HEK293T (cell line): ENCODE measurements at places on chromosomes 2 and 18.

DNA sequence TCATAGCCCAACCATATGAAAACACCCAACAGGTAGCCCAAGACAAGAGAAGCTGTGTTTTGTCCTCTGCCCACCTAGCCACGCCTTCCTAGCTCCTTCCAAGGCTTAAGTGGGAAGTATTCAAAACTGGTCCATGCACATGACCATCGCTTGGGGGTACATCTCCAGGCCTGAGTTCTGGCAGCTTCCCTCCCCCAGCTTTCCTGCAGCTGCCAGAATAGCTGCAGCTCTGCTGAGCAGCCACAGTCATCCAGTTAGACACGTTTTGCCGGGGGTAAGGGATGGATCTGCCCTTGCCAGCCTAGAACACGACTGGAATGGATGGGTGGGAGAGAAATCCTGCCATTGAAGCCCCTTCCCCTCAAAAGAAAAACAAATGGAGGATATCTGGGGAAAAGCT is 166.8 kb downstream of the NRP2 start:
- no peak for DNase-seq

DNA sequence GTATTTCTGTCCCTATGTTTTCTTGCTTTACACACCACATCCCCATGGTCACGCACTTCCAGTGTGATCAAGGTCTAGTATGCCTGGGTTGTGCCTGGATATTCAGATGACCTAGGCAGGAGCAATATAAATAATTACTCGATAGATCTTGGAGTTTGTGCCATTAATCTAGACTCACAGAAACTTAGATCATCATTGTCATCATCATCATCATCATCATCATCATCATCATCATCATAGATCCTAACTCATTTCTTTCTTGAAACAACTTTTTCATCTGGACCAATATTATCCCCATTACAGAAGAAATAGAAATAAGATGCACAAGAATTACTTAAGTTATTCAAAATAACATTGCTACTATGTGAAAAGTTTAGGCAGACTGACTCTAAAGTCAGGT is 130.3 kb upstream of the LRRTM4 start:
- no peak for DNase-seq

GRCh38 chr2:32735348-32735747 is 107.5 kb downstream of the TTC27 start:
- DNase-seq = no peak

DNA sequence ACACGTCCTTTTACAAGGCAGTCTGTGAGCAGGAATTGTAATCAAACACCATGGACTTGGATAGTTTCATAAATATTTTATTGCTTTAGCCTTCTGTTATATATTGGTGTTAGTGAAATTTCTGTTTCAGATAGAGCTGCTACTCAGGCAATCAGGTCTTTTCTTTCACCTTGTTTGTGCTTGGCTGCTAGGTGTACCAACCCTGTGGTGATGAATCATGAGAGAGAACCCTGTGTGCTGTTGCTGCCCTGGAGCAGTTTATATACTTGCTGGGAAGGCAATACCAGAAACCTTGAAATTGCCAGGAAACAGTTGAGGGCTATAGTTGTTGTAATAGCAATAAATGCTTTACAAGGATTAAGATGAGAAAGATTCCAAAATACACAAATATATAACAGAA is 84.5 kb downstream of the FSHR start:
- DNase-seq = no peak

DNA sequence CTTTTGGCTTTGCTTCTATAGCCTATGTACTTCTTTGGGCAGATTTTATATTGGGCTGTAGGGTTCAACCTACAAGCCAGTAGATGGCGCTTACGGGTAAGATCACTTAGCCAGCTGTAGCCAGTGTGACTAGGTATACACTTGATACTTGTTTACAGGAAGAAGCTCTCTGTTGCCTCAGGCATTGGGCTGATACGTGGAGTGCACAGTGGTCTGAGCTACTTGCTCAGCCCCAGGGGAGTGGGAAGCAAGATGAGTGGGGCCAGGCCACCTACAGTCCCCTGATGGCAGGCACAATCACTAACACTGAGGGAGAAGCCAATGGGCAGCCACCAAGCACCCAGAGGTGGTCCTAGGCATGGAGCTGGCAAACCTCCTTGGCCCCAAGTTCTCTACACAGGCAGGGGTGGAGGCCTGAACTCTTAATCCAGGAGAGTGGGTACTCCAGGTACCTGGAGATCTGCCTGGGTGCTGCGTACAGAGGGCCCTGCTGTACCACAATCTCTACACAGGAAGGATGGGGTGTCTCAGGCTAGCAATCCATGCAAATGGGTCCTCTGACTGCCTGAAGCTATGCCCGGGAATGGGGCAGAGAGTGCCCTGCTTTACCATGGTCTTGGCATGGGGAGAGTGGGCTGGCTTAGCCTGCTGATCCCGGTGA is 122.2 kb downstream of the NCOA1 start:
- peak; percentile 31 for DNase-seq

DNA sequence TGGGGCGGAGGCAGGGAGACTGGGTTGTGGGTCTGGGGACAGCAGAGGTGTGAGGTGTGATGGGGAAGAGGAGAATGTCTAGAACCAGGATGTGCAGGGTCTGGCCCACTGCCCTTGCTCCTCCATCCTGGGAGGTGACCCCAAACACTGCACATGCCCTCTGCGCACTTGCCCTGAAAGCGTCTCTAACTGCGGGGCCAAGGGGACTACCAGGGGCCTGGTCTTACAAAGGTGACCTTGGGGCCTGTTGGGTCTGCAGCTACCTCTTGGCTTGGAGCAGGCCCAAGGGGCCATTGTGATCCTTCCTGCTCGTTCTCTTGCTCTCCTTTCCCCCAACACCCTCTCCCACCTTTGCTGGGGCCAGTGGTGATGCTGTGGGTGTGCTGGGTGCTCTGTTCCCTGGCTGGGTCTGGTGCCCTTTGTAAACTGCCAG is 48.0 kb upstream of the FAHD2A start:
- DNase-seq = no peak

- DNase-seq = no peak
These were observed 137.7 kb upstream of the PKDCC start for GRCh38 chr2:41910126-41910525.

DNA sequence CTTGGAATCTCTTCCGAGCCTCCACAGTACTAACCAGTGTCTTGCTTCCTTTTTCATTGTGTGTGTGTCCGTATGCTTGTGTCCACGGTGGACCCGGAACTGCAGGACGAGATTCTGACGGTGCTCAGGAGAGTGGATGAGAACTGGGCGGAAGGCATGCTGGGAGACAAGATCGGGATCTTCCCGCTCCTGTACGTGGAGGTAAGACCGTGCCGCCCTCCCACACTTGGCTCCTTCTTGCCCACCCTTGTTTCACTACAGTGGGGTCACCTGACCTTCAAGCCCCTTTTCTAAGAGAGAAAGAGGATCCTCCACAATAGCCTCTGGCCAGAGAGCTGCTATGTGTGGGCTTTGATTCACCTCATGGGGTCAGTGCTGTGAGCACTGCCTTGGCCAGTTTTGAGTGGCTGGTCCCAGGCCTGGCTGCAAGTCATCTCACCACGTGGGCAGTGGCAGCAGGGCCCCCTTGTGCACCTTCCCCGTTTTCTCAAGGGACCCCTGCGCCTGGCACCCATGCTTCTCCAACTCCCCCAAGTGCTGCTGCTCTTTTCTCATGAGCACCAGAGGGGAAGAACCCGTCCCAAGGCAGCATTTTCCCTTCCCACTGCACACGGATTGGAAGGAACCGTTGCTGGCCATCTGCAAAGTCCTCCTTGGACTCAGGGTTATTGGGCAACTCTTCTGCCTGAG is 242.1 kb downstream of the SEPTIN10 start:
- no peak for DNase-seq

- DNase-seq = no peak
These were observed 10.1 kb upstream of the RIOK3 start for GRCh38 chr18:23442958-23443357.

DNA sequence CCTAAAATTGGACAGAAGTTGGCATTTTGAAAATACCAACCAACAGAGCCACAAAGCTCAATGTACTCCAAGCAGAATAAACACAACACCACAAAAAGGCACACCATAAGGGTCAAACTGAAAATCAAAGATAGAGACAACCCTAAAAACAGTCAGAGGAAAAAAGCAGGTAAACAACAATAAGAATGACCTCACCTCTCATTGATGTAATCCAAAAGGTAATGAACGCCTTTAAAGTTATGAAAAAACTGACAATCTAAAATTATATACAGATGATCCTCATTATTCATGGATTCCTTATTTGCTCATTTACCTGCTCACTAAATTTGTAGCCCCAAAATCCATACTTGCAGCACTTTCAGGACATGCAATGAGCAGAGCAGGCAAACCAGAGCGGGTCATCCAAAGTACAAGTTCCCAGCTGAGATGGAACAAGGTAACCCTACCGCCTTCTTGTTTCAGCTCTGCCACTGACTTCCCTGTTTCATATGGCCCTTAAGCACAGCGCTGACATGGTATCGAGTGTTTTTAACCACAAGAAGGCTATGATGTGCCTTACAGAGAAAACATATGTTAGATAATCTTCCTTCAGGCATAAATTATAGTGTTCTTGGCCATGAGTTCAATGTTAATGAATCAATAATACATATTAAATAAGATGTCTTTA is 17.0 kb downstream of the RTN4 start:
- DNase-seq = no peak

DNA sequence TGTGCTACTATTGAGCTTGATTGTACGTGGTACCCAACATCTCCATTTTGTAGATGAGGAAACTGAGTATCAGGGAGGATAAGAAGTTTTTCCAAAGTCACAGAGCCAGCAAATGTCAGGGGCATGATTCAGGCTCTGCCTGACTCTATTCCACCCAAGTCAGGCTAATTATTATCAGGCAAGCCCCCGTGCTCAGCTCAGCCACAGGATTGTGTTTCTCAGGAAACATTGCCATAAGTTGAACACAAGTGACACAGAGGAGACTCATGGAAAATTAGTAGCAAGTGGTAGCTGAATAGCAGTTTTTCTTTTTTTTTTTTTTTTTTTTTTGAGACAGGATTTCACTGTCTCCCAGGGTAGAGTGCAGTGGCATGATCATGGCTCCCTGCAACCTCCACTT is 260.5 kb downstream of the C1D start:
- DNase-seq = no peak

DNA sequence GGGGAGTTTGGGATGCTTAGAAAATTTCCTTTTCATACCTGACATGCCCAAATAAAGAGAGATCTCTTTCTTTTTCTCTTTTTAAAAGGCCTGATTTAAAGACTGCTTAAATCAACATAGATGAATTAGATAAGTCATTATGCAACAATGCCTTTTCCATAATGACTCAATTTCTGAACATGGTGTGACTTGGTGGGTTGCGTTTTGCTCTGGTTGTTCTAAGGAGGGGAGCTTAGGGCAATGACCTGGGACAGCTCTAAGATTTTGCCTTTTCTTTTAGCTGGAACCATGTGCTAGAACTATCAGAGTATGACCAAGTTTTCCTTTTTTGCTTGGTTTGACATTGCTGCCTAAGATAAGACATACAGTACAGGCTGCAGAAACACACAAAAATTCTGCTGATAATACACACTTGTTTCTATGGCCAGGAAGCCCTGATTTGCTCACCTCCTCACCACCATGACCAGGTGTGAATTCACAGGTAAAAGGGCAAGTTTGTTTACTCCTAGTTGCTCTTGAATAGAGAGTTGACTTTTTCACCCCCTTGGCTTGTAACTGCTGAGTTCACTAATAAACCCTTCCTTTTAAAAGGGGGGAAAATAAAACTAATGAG is 58.1 kb upstream of the IL1RL1 start:
- no peak for DNase-seq

DNA sequence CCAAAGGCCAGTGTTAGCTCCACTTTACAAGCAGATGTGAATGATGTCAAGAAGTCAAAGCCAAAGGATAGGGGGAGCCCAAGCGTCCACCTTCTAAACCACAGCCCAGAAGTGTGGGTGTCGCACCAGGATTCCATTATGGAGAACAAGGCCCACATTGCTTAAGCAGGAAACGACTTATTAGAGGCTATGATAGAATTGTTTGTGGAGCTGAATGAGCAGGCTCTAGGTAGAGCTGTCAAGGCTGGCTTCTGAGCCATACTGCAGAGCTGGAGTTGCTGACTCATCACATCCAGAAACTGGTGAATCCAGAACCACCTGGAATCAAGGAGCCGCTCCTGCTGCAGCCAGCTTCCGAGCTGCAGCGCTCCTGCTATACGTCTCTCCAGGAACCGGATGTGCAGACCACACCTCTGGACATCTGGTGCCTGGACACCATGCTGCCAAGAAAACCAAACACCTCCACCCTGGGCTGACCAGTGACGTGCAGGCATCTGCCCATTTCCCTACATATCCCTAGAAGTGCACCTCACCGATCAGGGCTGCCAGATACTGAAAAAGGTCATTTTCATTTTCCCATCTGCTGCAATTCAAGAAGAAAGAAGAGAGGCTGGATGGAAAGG is 6.2 kb upstream of the TWIST2 start:
- no peak for DNase-seq

DNA sequence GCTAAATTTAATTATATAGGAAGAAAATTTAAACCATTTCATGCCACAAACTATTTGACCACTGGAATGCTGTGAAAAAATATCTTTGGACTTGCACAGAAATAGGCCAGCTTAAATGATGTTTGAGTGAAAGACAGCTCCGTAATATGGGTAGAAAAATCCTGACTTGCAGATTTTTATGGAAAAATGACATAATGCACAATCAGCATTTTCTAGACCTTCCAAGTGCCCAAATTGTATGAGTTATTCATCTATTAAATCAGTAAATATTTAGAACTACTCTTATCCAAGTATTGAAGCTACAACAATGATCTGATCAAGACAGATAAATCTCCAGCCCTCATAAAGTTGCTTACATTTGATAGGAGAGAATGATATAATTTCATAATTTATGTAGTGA is 691.1 kb upstream of the DDX18 start:
- no peak for DNase-seq

DNA sequence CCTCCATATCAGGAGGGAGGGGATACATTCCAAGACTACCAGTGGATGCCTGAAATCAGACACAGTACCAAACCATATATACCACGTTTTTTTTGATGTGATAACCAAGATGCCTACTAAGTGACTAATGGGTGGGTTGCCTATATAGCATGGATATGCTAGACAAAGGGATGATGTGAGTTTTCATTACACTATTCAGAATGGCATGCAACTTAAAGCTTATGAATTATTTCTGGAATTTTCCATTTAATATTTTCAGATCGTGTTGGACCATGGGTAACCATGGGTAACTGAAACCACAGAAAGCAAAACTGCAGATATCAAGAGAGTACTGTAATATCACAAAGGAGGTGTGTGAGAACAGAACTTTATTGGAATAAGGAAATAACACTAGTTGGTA is 39.6 kb upstream of the CRACDL start:
- DNase-seq = no peak
